ENCODE measurements at places on chromosomes 2 and 18.

- H3K36me3 ChIP-seq: peaks cover 79% of the 10 kb centered on the region
- DNase-seq: no peak
- H3K27me3 ChIP-seq: no peaks in the 10 kb centered on the region
- no peak overlapping the region for H3K27ac ChIP-seq
- H3K4me3 ChIP-seq: no peak overlapping the region
Measured at GRCh38 chr18:51078026-51078425, 48.0 kb downstream of the SMAD4 start.

- H3K4me1 ChIP-seq: no peaks in the 10 kb centered on the region
- H3K27ac ChIP-seq: no peak overlapping the region
- H3K4me3 ChIP-seq: peak overlapping the region; percentile 77
- no peaks in the 10 kb centered on the region for H3K36me3 ChIP-seq
- DNase-seq: peak; percentile 75
Measured at GRCh38 chr2:148888003-148888501, 13.0 kb downstream of the KIF5C start.

DNA sequence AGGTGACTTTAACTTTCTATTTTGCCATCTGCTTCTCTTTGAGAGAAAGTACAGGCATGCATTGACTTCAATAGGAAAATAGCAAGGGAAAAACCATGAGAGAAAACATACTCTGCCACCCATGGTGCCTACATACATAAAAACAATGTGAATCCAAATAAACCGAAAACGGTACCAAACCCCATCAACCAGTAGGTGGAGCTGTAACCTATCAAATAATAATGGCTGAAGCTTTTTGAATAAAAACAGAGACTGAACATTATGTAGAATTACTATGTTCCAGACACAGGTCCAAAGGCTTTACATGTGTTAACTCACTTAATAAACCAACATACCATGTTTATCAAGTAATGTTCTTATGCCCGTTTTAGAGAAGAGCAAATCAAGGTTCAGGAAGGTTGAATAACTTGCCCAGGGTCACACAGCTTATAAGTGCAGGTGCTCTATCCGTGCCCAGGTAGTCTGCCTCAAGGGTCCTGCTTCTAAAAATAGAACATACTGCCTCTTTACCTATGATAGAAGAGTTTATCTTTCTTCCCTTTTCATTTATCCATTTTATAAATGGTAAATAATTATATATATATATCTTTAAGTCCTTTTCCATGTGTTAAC is 293.9 kb upstream of the SYT4 start:
- no peak overlapping the region for H3K27ac ChIP-seq
- H3K27me3 ChIP-seq: no peaks in the 10 kb centered on the region
- H3K4me1 ChIP-seq: peaks cover 6% of the 10 kb centered on the region
- DNase-seq: peak; percentile 61
- H3K36me3 ChIP-seq: no peaks in the 10 kb centered on the region

DNA sequence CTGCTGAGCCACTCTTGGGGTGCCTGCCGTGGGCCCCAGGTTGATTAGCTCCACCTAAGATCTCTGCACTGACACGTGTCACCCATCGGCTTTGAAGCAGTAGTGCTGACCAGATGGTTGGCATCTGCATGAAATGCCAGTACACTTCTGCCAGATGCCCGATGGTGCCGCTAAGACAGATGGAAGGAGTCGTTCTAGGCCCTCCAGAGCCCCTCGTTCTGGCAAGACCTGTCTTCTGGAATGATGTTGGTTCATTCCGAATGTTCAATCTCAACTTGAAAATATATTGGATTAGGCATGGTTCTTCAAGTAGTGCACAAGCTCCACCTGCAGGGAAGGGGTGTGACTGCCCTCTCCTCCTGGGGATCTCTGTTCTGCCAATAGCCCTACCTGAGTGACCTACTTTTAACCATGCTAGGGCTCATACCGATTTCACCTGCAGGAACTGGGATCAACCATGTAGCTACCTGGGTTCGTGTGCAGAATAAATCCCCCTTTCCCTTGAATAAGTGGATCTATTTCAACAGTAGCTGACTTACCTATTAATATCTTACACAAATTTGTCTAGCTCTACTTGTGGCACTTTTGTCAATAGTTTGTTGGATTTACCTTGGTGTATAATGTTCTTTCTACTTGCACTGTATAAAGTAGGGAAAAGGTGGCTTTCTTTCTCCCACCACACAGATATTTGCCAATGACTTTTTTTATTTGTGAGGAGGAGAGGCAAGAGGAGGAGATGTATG is 342.6 kb downstream of the CTNNA2 start:
- H3K27ac ChIP-seq: no peak overlapping the region
- H3K36me3 ChIP-seq: no peaks in the 10 kb centered on the region
- H3K4me3 ChIP-seq: no peak overlapping the region
- DNase-seq: peak; percentile 80
- H3K27me3 ChIP-seq: no peaks in the 10 kb centered on the region

DNA sequence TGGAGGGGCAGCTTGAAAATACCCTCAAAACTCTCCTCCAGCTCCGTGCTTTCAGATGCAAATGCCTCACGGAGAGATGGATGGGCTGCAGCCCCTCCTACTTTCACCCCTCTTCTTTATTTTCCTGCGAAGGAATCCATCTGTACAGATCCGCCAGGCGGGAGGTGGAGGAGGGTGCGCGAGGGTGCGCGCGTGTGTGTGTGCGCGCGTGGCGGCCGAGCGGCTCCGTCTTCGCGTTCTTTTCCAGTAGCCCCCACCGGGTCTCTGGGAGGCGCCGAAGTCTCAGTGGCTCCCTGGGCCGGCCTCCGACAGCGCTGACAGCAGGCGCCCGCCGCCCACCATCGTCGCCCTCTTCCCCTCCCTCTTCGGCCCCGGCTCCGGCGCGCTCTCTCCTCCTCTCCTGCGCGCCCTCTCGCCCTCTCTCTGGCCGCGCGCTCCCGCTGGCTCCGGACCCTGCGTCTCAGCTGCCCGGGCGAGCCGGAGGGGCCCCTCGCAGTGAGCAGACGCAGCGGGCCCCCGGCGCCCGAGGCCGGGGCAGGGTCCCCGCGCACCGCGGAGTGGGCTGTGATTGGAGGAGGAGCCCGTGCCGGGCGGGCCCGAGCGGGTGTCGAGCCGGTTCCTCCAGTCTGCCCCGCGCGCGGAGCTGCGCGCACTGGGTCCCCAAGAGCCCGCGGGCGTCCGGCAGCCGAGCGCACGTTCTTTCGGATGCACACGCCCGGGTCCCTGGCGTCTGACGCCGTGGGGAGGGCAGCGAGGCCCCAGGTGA is at the start of gene CDH7:
TSS of gene CDH7 (plus strand) at position 624 of the 766 bp plus-strand sequence. CDS start 11,831 bp downstream, outside the sequence.
- peaks cover 6% of the 10 kb centered on the region for H3K4me1 ChIP-seq
- no peaks in the 10 kb centered on the region for H3K36me3 ChIP-seq
- H3K4me3 ChIP-seq: peak within 1 kb of the TSS; percentile 86
- peak; percentile 83 for DNase-seq
- H3K27me3 ChIP-seq: peaks cover 50% of the 10 kb centered on the region

GRCh38 chr2:102252236-102252635 is 59.1 kb upstream of the IL1RL1 start:
- DNase-seq: no peak
- no peak overlapping the region for H3K27ac ChIP-seq
- no peaks in the 10 kb centered on the region for H3K4me1 ChIP-seq
- peaks cover 25% of the 10 kb centered on the region for H3K27me3 ChIP-seq

DNA sequence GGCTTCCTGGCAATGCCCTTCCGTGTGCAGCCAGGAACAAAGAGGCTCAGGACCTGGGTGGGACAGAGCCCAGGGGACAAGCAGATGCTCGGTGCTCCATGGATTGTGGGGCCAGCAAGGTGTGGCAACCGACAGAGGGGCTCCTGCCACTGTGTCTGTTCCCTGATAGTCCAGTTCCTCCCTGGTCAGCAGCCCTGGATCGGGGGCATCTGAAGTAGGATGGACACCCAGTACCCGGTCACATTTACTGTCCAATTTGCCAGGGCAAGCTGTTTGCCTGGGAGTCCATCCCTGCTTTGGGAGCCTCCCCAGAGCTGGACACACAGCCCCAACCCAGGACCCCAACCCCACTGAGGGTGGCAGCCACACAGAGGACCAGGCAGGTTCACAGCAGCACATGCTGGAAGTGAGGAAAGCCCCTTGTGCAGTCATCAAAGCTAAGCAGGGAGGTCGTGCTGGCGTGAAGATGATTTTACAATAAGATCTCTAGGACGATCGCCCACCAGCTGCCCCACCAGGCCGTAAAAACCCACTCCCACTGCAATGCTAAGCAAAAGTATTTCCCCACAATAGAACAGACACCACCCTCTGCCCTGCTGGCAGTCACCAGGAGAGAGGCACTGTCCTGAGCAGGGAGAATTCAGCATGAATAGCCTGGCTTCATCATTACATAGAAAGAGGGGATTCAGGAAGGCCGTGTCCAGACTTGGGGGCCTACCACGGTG is 141.7 kb downstream of the NDUFA10 start:
- peaks cover 7% of the 10 kb centered on the region for H3K4me1 ChIP-seq
- no peak overlapping the region for H3K4me3 ChIP-seq
- H3K36me3 ChIP-seq: no peaks in the 10 kb centered on the region
- peak; percentile 24 for DNase-seq

DNA sequence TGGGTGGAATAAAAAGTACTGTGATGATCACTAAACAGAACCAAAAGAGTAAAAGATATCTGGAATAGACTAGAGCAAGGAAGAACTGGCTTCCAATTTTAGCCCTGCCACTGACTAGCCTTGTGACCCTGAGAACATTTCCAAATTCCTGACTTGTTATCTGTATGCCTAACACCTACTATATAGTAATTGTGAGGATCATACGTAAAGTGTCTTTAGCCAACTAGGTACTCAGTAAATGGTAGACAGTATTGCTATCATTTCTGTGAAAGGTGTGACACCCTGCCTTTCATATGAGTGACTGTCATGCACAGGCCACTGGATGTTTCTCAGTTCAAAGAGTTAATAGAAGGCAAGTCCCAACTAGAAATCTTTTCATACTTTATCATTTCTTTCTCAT is 29.8 kb downstream of the CYTIP start:
- H3K27ac ChIP-seq: no peak overlapping the region
- no peaks in the 10 kb centered on the region for H3K4me1 ChIP-seq
- H3K4me3 ChIP-seq: no peak overlapping the region
- H3K36me3 ChIP-seq: no peaks in the 10 kb centered on the region
